ENCODE measurements at places on chromosomes 6 and 20.

DNA sequence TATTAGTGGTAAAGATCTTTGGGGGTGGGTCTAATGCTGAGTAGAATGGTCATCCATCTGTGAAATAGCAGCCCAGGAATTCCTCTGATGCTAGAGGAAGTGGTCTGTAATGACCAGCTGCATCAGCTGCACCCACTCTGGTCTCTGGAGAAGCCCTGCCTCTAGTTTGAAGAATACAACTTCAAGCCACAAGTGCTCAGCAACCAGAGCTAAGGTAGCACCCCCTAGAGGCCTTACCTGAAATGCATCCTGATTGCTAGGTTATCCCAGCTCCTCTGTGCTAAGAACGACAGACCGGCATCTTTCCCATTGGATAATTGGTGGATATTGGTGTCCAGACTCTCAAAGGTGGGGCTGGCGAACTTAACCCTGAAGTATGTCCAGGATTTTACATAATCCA is 58.2 kb downstream of the DNAH8 start:
- DNase-seq: no peak

DNA sequence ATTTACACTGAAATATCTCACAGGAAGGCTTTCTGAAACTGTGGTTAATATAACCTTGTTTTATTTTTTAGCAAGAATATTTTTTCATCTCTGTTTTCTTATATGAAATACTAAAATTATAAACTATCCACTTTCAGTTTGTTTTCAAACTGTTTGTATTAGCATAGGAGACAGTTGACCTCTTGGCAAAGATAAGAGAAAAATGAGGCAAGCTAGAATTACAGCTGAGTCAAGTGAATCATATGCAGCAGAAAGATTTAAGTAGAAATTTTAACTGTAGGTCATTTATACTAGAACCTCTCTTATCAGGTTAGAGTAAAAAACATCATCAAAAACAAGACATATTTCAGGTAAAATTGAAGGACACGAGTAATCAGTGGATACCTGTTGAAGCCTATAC is 792.6 kb downstream of the PHF3 start:
- no peak for DNase-seq

- no peak for DNase-seq
Measured at GRCh38 chr6:80553071-80553740, 446.7 kb downstream of the BCKDHB start.

- DNase-seq: no peak
Measured at GRCh38 chr20:60055740-60056139, 97.5 kb downstream of the CDH26 start.

Measured in stromal cell of bone marrow (primary cell).